RWPE1 (cell line): ENCODE measurements at places on chromosomes 1 and 21.

DNA sequence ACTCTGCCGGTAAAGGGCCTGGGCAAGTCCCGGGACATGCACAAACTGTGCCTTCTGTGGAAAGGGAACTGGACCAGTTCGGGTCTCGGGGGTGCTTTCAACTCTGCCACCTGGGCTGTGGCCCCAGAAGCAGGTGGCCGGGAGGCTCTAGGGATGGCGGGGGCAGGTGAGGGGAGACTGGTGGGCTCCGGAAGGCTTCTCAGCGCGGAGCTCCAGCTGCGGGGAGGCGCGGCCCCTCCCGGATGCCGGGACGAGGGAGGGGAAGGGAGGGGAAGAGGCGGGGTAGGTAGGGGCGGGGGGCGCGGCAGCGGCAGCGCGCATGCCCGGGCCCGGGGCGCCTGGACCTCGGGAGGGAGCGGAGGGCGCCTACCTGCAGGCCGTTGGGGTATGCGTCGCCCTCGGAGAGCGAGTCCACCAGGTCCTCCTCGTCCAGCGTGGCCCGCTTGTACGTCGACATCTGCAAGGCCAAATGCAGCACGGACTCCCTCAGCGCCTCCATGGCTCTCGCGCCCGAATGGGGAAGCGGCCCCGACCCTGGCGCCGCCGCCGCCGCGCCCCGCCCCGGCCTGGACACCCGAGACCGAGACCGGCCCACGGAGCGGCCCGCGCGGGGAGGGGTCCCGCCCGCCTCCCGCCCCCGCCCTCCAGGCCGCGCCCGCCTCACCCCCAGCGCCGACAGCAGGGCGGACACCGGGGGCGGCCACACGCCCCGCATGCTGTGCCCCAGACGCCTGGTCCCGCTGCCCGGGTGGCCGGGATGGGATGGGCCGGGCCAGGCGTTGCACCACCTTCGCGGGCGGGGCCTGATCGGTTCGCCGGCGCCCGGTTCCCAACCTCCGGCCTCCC lies at the start of gene ECE1:
Gene ECE1, minus strand, starts transcription at position 764 of the 846 bp plus-strand sequence. Its CDS starts 49 bp downstream, at position 715.
- peak; percentile 52 for DNase-seq

DNA sequence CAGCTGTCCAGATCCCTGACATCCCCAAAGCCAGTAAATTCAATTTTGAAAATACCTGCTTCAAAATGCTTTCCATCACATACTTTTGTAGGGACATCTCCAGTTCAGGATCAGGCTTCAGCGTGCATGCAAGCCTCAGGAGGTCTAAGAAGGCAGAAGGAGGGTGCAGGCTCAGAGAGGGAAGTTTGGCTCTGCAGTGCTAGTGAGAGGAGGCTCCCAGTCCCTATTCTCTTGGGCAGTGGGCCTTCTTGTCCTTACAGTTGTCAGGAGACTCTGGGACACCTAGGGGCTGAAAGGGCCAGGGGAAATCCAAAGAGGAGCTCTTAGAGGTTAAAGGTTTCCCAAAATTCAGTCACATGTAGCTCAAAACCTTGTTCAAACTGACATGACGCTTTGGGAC lies 20.1 kb downstream of the ADCY10 start:
- no peak for DNase-seq

GRCh38 chr1:87369736-87370478 lies 41.2 kb downstream of the LMO4 start:
- DNase-seq = no peak

- peak; percentile 27 for DNase-seq
Observed at GRCh38 chr1:228282329-228283042, 74.6 kb downstream of the OBSCN start.

DNA sequence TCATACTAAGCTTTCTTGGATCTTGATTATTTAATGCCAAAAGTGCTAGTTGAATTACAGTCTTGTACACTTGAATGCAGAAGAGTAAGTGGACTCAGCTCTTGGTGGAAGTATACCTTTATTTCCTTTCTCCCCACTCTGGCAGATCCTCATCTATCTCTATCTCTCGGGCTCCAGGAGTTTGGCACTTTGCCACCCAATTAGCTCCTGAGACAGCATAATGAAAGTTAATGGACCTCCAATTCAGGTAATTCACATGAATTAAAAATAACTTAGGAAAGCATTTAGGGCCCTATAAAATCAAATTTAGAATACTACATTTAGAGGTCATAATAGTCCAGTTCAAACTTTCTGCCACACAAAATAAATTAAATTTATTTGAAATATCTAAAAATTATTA lies 67.4 kb downstream of the OLFM3 start:
- DNase-seq = no peak

DNA sequence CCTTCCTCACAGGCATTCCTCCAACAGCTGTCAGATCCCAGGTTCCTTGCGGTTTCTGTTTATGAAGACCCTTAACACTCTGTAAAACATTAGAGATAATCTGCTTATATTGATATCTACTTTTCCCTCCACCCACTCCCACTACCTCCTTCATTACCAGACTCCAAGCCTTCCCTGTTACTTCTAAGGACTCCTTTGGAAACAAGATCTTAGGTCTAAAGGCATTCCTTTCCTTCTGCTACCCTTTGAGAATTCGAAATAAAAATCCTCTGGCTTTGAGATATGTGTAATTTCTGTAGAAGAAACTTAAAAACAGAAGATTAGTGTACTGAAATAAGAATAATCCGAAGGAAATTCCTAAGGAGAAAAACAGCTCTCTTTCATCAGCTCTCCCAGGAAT lies 23.7 kb upstream of the LYPLAL1 start:
- DNase-seq = no peak

DNA sequence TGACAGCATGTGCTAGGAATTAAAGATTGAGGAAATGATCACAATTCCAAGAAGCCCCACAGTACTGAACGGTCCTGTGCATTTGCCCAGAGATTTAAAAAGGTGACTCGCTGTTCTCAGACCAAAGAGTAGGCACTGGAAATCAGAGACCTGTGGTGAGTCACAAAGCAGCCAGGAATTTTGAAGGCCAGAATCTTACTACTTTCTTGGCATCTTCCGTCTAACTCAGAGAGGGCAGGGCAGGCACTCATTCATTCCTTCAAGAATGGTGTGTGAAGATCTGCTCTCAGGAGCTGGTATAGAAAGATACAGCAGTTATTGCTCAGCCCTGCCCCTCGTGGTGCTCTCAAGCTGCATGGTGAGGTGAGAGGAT lies 57.9 kb downstream of the BRINP2 start:
- DNase-seq = peak; percentile 20

GRCh38 chr1:5933676-5934057 lies 58.6 kb downstream of the NPHP4 start:
- no peak for DNase-seq
